CD4-positive, alpha-beta T cell treated with Interleukin-1 beta for 1 hour (primary cell): ENCODE measurements at places on chromosomes 4 and X.

DNA sequence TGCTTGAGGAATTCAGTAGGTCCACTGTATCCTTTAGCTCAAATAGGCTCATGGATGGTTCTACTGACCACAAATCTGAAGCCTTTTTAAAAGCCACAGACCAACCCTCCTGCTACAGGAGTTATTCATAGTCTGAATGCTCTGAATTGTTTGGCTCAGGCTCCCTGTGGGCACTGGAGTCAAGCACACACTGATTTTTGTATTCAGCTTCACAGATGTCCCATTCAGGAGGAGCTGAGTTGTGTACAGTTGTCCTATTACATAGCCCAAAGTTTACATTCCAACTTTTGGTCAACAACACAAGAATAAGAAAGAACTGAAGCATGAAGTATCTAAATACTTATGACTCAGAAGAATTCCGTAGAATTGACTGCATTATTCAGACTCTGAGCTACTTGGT is 243.9 kb downstream of the UNC5C start:
- DNase-seq: no peak

GRCh38 chrX:19070555-19070994 is 51.7 kb downstream of the ADGRG2 start:
- no peak for DNase-seq

DNA sequence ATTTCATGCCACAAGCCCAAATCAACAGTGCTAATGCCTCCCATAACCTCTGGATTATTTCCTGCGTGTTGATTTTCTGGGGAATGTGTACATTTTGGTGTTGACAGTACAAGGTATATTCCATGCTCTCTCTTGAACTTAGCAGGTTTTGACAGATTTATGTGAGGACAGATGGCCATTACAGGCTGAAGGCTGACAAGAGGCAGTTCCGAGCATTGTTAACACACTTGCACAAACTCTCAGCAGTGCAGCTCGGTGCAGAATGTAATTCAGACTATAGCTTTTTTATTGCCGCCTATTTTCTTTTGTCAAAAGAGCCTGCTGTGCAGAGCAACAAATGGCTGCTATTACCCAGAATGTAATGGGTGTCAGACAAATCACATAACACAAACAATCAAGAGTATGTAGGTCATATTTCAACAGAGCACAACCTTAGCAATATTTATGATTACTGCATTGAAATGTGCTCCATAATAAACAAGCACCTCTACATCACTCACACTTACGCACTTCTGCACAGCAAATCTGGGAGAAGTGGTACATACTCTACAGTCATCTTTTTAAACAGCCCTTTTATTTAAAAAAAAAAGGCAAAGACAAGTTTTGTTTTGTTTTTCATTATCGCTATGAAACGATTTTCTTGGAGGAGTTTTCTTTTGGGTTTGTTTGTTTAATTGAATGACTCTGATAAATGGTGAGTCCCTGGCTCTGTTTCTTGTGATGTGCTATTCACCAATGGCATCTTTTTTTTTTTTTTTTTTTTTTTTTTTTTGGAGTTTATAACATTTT is 71.6 kb downstream of the PPARGC1A start:
- no peak for DNase-seq

GRCh38 chr4:112329672-112330375 is 32.7 kb downstream of the ALPK1 start:
- no peak for DNase-seq

DNA sequence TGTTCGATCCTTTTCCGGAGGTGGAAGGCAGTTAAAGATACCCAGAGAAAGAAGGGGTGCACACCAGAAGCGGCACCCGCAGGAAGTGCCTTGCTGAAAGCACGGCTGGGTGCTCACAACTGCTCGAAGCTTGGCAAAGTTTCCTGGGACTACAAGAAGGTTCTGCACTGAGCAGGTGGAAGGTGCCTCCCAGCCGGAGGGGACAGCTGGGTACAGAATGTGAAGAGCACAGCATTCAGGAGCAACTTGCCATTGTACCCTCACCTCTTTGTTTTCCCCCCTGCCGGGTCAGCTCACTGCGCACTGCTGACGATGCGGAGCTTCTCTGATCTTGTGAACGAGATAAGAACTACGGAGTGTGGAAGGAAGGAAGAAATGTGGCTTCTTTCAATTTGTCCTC is 289.2 kb downstream of the FBXW7 start:
- no peak for DNase-seq
